Stimulated activated CD4-positive, alpha-beta T cell treated with anti-CD3 and anti-CD28 coated beads, TNF-alpha, amount 100 ng/mL, for 4 hours (primary cell): ENCODE measurements at places on chromosomes 1 and 21.

GRCh38 chr1:36542962-36543515 lies 60.3 kb upstream of the CSF3R start:
- no peak for DNase-seq

GRCh38 chr21:45533846-45534635 lies 8.2 kb downstream of the SLC19A1 start:
- DNase-seq, result no peak

DNA sequence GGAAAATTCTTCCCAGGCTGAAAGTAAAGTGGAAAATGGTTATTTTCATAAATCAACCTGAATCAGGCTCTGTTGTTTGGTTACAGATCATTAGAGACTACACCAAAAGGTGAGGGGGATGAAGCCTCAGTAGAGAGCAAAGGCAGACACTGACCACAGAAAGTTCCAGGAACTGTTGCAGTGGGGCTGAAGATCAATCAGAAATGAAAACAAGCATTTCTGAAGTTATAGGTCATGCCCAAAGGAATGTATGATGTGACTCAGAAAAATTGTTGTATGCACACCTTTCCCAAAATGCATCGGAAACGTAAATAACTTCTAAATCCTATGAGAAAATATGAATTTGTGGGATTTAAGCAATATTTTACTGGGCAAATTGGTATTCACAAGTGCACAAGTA lies 63.3 kb downstream of the FYB2 start:
- DNase-seq, result no peak

DNA sequence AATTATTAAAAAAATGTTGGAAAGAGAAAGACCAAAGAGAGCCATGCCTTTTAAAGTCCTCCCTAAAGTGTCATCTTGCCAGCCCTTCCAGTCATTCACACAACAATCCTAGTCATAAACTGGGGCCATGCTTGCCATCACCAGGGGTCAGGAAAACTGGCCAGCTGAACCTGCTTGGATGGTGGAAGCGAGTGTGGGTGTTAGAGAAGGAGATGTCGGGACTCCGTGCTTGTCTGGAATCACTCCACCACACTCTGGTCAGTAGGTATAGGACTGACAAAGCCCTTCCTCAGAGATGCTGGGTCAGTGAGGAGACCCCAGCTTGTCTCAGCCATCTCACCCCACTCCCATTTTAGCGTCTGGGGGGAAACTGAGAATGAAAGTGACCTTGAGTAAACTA lies 3.3 kb upstream of the HAPLN2 start:
- no peak for DNase-seq

DNA sequence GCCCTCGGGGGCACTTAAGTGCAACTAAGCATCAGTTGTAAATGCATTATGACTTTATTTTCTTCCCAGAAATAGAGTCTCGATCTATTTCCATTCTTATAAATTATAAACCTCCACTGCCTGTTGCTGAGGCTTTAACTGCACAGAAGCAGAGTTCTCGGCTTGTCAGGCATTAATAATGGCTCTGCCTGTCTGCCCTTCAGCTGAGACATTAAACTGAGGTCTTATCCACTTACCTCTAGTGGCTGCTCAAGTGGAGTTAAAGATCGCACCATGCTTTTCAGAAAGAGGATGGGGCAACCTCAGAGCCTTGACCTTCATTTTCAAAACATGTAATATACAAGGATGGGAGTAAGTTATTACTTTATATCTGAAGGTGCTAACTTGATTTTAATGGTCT lies 597.6 kb upstream of the PRMT6 start:
- no peak for DNase-seq

- no peak for DNase-seq
Measured at GRCh38 chr1:93677729-93678128, 3.9 kb downstream of the BCAR3 start.

- DNase-seq, result no peak
Measured at GRCh38 chr21:22260274-22260673, 1262.1 kb downstream of the NCAM2 start.

GRCh38 chr1:238568735-238569134 lies 678.0 kb upstream of the ZP4 start:
- no peak for DNase-seq

- no peak for DNase-seq
Measured at GRCh38 chr1:63269571-63269970, 52.8 kb upstream of the FOXD3 start.

DNA sequence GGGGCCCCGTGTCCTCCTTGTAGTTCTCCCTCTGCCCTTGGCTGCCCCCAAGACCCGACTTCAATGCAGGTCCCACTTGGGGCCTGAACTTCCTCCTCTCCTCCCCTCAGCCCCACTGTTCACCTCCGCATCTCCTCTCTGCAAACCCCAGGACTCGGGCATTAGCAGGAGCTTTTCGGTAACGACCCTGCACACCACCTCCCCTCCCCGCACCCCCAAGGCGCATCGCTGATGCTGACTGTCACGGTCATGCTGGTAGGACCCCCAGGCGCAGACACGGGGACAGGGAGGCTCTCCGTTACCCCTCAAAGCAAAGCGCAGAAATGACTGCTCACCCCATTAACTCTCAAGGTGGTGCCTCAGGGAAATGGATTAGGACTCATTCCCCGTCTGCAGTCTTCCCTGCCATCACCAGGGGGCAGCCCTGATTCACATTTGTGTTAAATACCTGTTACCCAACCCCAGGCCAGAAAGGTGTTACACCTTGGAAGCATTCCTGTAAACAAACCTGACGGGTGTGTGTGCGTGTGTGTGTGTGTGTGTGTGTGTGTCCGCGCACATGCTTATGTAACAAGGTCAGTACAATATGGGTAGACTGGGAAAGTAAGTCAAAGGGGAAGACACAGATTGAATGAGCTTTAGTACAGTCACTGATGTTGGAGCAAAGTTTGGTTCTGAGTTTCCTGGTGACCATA lies 6.4 kb upstream of the GUCA2B start:
- DNase-seq, result peak; percentile 47

- no peak for DNase-seq
Measured at GRCh38 chr21:31750843-31751242, 18.9 kb upstream of the SCAF4 start.

DNA sequence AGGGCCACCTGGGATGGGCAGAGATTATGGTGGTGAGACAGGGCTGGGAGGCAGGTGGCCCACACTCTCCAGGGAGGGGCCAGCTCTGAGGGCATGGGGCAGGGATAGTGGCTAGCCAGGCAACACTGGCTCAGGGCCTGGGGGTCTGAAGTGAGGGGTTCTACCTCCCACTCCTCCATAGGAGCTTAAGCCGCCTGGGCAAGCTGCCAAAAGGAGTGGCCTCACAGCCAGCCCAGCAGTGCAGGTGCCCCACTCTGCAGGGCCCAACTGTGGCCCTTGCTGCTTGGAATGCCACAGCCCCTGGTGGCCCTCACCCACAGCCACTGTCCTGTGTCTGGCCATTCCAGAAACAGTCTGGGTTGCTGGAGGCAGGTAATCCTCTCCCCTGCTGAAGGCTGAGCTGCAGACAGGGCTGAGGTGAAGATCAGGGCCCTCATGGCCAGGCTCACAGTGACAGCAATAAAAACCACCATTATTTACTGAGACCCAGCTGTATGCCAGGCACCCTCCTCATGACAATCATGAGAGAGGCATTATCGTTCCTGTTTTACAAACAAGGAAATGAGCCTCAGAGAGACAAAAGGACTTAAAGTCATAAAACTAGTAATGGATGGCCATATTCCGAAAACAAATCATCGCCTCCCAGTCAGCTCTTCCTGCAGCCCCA lies 31.0 kb downstream of the KIF21B start:
- DNase-seq, result no peak

- no peak for DNase-seq
Measured at GRCh38 chr1:244163861-244164510, 112.9 kb downstream of the ZBTB18 start.

DNA sequence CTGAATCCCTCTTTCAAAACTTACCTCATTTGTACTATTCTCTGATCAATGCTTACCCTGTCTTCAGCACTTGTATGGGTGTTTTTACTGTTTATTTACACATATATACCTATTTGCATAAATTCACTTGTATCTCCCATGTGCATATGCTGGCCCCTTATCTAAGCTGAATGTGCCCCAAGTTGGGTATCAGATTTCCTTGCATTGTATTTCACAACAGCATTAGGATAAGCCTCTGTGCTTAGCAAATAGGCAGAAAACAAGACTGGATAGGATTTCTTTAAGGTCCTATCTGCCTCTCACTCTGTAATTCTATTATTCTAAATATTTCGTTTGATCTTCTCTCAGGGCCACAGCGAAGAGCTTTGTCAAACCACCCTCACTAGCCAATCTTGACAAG lies 45.9 kb upstream of the IPO9 start:
- DNase-seq, result no peak

DNA sequence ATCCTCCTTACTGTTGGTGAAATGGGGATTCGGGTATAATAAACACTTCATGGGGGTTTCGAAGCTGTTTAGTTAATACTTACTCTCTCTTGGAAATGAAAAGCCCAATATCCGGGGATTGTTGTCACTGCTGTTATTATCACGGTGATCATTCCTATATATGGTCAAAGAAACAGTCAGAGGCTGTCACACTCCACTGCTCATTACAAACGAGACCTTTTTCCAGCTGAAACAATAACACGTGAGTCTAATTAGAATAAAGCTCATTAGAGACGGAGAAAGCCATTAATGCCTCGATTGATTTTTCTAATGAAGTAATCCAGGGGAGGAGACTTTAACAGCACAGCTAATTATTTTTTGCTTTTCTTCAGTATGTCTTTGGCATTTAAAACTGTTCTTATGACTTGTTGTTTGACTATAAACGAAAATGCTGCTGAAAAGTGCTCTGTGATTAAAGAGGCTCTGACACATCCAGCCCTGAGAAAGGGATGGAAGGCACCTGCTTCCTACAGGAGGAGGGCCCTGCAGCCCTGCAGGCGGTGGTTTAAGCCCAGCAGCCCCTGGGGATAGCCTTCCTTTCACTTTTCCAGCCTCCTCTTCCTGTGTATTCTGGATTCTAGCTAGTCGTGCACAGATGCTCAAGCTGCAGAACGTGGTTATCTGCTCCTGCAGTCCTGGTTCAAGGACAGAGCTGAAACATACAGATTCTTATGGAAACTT lies 143.6 kb downstream of the EDEM3 start:
- no peak for DNase-seq

GRCh38 chr1:159866066-159866465 lies 3.6 kb upstream of the VSIG8 start:
- no peak for DNase-seq

GRCh38 chr1:84834419-84835064 lies 58.5 kb downstream of the LPAR3 start:
- no peak for DNase-seq

DNA sequence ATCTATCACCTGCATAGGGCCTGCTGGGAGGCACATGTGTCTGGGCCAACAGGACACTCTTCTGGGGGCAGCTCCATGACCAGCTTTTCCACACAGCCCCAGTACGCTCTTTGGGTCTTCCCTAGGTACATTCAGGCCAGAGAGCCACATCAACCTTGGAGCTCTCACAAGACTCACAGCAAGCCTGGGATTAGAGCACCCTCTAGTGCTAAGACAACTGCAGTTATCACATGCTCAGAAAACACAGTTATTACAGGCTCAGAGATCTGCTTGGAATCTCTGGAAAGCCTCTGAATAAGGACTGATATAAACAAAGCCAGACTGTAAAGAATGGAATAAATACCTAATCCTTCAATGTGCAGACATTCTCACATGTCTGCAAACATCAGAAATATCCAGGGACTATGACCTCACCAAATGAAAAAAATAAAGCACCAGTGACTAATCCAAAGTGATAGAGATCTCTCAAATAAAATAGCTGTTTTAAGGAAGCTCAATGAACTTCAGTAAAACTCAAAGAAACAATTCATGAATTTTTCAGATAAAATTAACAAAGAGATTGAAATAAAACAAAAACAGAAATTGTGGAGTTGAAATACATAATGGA lies 563.9 kb upstream of the NR5A2 start:
- DNase-seq, result no peak

- no peak for DNase-seq
Measured at GRCh38 chr1:232142403-232143314, 487.3 kb downstream of the SIPA1L2 start.

- DNase-seq, result no peak
Measured at GRCh38 chr1:19683351-19683750, 18.7 kb downstream of the HTR6 start.

DNA sequence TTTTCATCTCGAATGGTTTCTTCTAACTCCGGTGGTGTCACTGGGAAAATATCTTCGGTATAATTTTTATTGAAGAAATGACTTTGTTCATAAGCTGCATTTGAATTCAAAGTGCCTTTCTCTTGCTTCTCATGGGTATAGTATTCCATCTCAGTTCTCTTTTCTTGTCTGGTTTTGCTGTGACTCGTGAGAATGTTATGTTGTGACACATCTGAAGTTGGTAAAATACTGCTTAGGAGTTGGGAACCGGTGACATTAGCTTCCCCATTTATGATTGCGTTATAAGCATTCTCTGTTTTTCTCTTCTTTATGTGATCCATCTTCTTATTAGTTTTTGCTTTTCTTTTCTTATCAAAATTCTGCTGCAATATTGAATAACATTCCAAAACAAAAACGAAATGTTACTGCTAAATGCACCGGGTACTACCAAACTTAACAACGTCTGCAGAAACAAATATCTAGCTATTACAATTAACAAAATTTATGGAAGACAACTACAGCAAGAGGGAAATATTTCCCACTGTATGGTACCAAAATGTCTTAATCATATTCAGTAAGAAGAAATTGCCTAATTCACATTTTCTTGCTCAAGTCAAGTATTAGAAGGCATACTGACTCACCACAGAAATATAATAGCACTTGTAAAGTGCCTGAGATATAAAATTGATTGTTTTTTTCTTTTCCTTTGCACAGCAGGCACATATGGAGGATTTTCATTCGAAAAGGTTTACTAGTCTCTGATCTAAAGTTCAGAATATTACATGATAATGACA lies 15.5 kb downstream of the LRIF1 start:
- no peak for DNase-seq

GRCh38 chr1:169003864-169004516 lies 102.5 kb upstream of the ATP1B1 start:
- no peak for DNase-seq

DNA sequence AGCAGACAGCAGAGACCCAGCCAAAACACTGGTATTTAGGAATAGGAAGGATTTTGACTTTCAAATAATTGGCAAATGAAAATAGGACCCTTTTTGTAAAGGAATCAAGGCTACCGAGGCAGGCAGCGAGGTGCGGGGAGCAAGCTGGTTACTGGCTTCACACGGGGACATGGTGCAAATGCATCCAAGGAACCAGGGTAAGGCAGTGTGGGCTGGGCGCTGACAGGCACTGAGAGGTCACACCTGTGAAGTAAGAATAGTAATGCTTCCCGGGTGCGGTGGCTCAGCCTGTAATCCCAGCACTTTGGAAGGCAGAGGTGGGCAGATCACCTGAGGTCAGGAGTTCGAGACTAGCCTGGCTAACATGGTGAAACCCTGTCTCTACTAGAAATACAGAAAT lies 15.5 kb downstream of the CHAF1B start:
- DNase-seq, result no peak

DNA sequence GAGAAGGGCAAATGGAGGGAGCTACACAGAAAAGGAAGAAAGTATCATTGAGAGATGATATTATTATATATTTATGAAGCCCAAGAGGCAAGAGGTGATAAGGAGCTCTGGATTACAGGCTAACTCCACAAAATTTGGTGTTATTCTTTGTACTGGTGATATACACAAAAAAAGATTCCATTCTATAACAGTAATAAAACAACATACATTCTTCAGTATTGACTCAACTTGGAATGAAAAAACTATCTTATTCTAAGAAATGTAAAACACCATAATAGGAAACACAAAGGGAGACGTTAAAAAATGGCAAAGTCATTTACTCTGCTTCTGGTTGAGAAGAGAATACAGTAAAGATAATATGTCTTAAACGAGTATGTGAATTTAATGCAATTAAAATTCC lies 99.4 kb downstream of the TEX35 start:
- DNase-seq, result no peak
